Midbrain (tissue), 1 donor: ENCODE measurements at places on chromosomes 3 and 15.

DNA sequence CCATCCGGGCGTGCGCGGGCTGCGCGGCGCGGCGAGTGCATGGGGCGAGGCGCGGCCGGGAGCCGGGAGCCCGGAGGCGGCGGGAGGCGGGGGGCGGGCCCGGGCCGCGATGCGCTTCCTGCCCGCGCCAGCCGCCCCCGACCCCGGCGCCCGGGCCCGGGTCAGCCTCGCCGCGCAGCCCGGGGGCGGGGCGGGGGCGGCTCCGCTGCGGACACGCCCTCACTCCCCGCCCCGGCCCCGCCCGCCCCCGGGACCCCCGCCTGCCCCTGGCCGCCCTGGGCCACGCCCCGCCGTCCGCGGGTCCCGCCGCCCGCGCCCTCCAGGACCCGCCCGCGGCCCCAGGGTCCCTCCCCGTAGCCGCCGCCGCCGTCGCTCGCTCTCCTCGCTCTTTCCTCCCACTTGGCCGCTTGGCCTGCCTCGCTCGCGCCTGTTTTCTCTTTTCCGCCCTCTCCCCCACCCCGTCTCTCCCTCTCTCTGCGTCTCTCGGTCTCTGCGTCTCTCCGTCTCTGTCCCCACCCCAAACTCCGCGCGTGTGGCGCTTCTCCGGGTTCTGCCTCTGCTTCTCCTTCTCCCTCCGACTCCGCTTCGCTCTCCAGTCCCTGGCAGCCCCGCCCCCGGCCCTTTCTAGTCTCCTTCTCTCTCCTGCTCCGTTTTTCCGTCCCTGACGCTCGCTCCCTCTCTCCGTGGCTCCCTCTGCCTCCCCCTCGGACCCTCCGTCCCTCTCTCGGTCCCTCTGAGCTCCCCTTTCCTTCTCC is at the start of gene PLXND1:
Gene PLXND1 (minus strand): TSS at position 41 of the 755 bp plus-strand sequence. CDS start 37 bp downstream, at position 4.
- peak; percentile 60 for DNase-seq

DNA sequence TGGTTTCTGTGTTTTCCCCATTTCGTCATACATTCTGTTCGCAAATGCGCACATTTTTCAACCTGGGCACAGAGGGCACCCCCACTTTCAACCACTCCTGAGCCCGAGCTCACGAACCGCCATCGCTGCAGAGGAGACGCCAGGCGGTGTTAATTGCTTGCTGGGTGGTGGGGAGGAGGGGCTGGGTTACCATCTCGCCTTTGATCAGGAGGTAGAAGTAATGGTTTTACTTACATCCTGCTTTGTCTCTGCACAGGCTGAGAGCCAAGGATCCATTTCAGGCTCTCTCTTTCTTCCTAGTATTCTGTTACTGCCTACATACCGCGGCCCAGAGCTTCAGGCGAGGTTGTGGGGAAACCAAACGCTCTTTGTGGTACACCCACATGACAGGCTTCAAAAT is 177.3 kb upstream of the WNT5A start:
- DNase-seq: no peak

DNA sequence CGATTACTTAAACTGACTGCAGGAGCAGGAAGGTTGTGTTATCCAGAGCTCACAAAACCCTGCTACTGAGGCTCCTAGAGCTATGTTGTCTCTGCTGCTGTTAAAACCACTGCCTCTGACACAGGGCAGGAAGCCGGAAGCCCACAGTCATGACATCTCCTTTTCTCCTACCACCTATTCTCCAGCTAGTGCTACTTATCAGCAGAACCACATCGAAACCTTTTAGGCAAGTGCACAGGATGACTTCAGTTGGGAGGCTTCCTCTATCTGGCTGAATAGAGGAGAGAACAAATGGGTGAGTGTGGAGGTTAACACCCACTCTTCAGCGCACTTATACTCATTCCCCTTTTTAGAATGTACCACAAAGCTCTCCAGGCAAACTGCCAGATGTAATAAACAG is 638.0 kb downstream of the OTOL1 start:
- no peak for DNase-seq

DNA sequence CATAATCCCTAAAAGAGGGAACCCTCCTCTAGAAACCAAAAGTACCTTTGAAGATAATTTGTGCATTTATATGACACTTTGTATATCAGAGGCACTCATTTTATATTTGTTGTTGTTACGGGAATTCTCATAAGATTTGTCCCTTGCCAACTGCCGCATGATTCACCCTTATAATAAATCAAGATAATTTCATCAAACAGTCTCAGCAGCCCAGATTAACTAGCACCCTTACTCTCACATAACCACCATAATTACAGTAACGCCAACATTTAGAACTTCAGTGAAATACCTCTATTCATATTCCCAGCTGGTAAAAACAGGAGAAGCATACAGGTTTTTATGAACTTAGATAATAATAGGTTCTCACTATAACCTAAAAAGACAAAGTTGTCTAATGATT is 271.9 kb downstream of the LRRC3B start:
- no peak for DNase-seq

GRCh38 chr15:35764661-35765519 is 218.9 kb upstream of the DPH6 start:
- DNase-seq: no peak

- DNase-seq: peak; percentile 14
Measured at GRCh38 chr3:7977245-7978086, 524.2 kb upstream of the LMCD1 start.

- DNase-seq: no peak
Measured at GRCh38 chr3:192026661-192027060, 565.7 kb downstream of the PYDC2 start.

DNA sequence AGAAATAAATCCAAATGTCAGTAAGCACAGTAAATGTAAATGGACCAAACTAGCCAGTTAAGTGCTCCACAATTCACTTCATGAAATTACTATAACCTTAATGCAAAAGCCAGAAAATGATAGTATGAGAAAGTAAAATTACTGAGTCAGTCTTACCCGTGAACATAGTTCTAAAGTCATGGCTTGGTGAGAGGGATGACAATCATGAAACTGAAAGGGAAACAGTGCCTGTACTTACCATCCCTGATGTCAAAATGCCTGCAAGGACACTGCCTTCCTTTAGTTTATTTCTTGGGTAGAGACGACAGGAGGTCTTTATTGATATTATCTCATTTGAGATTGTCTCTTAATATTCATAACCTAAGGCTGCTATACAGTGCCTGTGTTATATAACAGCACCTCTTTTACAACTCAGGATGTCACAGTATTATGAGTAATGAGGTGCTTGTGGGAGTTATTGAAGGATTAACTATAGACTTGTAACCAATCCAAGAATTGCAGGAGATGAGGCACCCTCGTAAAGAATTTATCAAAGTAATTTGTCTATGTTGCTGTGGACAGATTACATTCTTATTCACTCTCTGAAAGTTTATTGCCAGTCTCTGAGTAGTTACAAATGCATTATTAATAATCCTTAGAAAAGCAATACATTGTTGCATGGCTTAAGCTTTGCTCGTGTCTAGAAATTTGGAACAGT is 142.9 kb upstream of the BFSP2 start:
- DNase-seq: no peak

- peak; percentile 72 for DNase-seq
Measured at GRCh38 chr15:52780172-52780980, 9.8 kb downstream of the ONECUT1 start.

DNA sequence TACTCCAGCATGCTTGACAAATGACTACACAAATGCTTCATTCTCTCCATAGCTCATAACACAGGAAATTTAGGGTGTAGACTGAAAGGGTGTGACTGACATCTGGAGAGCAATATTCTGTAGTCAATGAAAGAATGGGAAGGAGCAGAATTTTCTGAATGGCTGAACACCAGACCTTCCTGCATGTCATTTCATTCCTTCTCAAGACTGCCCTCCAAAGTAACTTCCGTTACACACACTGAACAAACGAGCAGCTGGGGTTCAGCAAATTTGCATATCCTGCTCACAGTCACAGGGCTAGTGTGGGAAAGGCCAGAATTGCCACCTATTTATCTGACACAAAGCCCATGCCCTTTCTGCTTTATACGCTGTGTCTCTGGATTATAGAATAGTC is 325.0 kb upstream of the CFAP20DC start:
- DNase-seq: no peak

- no peak for DNase-seq
Measured at GRCh38 chr3:119156868-119157267, 10.9 kb downstream of the TEX55 start.

GRCh38 chr3:46098319-46098761 is 71.1 kb upstream of the XCR1 start:
- no peak for DNase-seq

GRCh38 chr15:54644796-54645195 is 551.9 kb downstream of the RSL24D1 start:
- DNase-seq: no peak

GRCh38 chr3:97692831-97693230 is 71.7 kb upstream of the ARL6 start:
- no peak for DNase-seq

GRCh38 chr3:143358793-143359491 is 239.4 kb downstream of the CHST2 start:
- DNase-seq: no peak

DNA sequence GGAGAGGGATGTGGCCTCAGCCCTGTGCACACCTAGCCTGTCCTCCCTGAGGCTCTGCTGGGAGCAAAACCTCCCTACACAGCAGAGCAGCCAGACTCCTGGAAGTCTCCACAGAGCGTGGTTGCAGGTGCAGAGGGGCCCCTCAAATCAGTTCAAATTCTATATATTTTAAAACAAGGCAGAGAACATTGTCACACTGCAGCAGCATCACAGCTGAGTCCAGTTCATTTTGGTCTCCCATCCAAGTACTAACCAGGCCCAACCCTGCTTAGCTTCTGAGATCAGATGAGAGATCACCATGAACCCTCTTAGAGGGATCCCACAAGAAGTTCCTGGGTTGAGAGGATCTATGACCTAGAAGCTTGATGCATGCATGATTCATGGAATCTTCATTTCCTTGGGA is 331.0 kb upstream of the RGMA start:
- no peak for DNase-seq

GRCh38 chr3:197353867-197354567 is 55.6 kb upstream of the DLG1 start:
- DNase-seq: no peak

- DNase-seq: no peak
Measured at GRCh38 chr3:182487611-182488010, 305.7 kb upstream of the ATP11B start.

DNA sequence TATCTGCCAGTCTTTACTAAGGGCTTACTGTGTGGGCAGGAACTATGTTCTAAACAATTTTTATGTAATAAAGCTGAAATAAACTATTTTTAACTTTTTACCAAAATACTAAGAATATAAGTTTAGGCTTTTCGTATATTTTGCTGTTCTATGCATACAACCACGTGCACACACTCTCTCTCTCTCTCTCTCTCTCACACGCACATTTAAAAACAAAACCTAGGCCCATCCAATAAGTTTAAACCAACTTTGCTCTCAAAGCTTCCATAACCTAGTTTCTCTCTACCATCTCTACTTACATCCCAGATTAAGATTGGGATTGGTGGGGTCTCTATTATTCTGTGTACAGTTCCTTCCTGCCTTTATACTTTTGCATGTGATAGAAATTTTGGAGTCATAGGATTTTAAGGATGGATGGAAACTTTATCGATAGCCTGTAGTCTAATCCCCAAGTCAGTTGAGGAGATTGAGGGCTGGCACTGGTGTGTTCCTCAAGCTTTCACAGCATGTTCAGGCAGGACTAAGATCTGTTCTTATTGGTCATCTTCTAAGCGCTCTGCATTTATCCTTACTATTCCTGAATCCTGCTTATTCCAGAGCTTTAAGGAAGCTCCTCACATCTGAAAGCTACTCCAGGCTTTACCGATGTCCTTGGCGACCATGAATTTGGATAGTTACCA is 1.8 kb downstream of the GPR171 start:
- no peak for DNase-seq

GRCh38 chr15:65845826-65846519 is 23.3 kb upstream of the RAB11A start:
- no peak for DNase-seq

DNA sequence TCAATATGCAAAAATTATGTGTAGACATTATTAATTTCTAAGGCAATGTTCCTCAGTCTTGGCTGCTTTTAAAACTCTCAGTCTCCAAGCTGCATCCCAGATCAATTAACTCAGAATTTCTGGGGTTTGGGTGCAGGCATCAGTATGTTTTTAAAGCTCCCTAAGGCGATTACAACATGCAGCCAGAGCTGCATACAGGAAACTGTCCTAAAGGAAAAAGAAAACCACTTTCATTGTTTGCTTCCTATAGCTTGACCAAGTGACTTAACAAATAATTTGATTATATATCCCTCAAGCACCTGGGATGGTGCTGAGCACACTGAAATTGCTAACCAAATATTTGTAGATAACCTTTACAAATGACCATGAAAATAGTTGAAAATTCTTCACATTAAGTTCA is 194.7 kb downstream of the DTWD1 start:
- no peak for DNase-seq

GRCh38 chr3:10700821-10701220 is 115.2 kb upstream of the SLC6A11 start:
- DNase-seq: no peak

DNA sequence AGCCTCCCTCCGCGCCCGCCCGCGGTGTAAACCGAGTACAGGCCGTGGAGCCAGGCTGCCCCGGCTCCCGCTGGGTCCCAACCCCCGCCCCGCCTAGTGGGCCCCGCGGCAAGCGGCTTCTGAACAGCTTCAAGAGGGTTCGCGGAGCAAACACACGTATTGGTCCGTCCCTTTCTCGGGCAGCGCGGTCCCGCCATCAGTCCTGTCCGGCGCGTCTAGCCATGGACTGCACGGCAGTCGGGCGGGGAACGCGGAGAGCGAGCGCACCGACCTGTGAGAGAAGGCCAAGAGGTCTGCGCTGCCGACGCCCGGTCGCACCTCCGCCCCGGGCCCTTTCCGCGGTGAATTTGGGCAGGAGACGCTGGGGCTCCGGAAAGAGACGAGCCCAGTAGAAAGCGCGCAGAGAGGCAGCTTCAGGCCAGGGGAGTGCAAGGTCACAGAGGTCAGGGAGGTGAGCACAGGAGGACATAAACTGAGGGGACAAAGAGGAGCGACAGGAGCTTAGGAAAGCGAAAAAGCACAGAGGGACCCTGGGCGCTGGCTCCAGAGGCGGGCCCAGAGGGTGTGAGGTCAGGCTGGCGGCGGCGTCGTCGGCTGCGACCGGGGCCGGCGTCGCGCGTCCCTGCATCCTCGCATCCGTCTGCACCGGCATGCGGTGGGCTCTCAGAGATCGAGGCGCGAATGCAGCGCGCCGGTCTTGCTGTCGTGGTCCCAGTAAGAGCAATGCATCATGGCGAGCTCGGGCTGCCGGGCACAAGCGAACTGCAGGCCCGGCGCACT is 1.8 kb downstream of the FOXL2 start:
- DNase-seq: no peak

GRCh38 chr3:155640098-155640497 is 104.8 kb downstream of the PLCH1 start:
- DNase-seq: no peak

DNA sequence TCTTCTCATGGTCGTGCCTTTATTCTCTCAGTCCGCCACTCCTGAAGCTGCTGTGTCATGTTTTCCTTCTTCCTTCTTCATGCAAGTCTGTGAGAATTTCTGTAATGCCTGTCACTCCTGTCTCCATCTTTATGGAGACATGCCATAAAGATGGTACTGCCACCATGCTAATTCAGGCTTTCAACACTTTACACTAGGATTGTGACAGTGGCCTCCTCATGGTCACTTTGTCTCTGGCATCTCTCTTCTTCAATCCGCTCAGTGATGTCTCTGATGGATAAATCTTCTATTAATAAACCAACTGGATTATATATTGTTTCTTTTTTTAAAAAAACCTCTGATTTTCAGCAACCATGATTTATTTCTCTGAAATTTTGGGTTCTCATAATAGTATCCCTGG is 18.1 kb downstream of the PPM1L start:
- DNase-seq: no peak

- DNase-seq: no peak
Measured at GRCh38 chr15:69973102-69973714, 124.5 kb downstream of the TLE3 start.

GRCh38 chr3:57743496-57743895 is 12.6 kb upstream of the SLMAP start:
- DNase-seq: no peak
